ENCODE measurements at places on chromosomes 5 and 9.

DNA sequence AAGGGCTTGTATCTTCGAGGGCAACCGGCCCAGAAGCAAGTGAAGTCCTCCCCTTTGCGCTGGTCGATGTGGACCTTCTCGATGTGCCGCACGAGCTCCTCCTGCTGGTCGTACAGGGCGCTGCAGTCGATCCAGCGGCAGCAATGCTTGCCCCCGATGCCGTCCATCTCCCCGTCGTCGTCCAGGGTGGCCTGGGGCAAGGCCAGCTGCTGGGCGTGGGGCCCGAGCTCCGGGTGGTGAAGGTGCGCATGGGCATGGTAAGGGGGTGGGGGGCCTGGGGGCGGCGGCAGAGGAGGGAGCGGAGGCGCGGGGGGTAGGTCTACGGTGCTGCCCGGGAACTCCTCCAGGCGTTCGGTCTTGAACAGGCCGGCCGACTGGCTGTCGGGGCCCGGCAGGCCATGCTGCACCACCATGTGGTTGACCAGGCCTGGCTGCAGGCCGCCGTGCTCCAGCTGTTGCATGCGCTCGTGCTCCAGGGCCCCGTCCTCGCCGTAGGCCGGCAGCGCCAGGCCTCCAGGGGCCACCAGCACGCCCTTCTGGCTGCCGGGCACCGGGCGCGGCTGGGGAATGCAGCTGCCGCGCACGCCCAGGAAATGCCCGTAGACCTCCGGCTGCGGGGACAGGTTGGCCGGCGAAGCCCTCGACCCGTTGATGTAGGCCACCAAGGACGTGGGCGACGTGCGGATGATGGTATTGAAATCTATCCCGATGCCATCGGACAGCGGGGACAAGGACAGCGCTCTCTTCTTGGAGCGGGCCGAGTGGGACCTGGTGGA is 181.8 kb downstream of the GLIS3 start:
- no peak for DNase-seq

GRCh38 chr5:149937610-149938009 is 7.0 kb downstream of the PDE6A start:
- DNase-seq: no peak

GRCh38 chr5:68230285-68230684 is 14.7 kb downstream of the PIK3R1 start:
- DNase-seq: no peak

GRCh38 chr5:135092476-135092875 is 58.4 kb upstream of the PITX1 start:
- DNase-seq: no peak

- DNase-seq: no peak
These were observed 12.7 kb upstream of the THG1L start for GRCh38 chr5:157718519-157718918.

DNA sequence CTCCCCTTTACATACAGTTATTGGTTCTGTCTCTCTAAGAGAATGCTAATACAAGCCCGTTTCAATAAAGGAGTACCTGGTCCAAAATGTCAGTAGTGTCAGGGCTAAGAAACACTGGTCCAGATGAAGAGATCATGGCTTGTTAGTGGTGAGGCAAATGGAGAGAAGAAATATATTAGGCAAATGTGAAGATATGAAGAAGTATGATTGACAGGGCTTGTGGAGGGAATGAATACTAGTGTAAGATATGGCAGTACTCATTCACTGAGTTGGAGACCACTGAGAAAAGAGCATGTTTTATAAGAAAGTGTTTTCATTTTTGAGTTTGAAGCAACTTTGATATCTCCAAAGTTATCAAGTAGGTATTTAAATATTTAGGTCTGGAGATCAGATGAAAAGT is 290.5 kb upstream of the MEF2C start:
- no peak for DNase-seq

- no peak for DNase-seq
These were observed 1571.5 kb upstream of the WWC1 start for GRCh38 chr5:166719991-166720390.

- DNase-seq: no peak
These were observed 20.0 kb downstream of the C5orf47 start for GRCh38 chr5:174008922-174009321.

Measured in epithelial cell of proximal tubule (primary cell).